ENCODE measurements at places on chromosomes 6 and 20. TPM values are rescaled to one million over a fixed set of nuclear protein-coding genes. Genes with fewer than 3 reads are reported as not detected.

- DNase-seq = peak; percentile 95
Measured at GRCh38 chr6:62285612-62286469, at the start of gene KHDRBS2. Gene KHDRBS2 (minus strand): TSS chr6:62286225.

DNA sequence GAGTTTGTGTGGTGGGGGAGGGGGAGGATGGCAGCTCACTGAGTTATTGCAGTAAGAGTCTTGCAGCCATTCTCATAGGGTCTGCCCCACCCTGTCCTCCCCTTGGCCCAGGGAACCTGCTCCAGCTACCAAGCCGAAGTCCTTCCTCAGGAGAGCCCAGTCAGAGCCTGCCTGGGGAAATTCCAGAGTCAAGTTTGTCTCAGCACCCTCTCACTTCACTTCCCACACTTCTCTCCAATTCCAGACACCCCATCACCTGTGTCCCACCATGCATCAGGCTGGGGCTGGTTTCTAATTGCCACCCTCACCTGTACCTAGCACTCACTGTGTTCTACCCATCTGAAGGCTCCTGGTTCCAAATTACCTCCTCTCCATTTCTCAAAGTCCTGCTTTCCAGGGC lies 10.3 kb upstream of the SLC22A16 start:
- no peak for DNase-seq

- DNase-seq = no peak
Measured at GRCh38 chr6:115358616-115359015, 702.1 kb downstream of the FRK start.

DNA sequence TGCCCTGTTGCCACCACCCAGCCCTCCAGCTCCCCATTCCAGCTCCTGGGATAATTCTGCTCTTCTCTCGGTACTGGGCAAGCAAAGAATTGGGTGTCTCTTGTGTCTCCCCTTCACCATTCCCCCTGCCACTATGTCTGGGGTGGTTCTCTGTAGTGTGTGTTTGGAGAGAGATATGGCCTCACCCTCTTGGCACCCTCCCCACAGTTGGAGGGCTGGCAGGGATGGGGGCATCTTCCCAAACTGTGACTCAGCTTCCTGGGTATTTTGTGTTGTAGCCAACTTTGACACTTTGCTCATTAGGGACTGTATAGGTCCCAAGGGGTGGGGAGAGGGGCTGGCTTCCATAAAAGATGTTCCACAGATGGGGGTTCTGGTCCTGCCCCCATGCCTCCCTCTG lies 1.7 kb downstream of the TNXB start:
- no peak for DNase-seq

GRCh38 chr6:155958550-155958949 lies 502.9 kb upstream of the NOX3 start:
- DNase-seq = no peak

- peak; percentile 91 for DNase-seq
Measured at GRCh38 chr6:29926413-29927274, 15.7 kb upstream of the HLA-A start.

The DOK5 gene
- total RNA-seq = 0.69 TPM

GRCh38 chr6:24492475-24492874 lies 2.3 kb upstream of the ALDH5A1 start:
- DNase-seq = no peak

DNA sequence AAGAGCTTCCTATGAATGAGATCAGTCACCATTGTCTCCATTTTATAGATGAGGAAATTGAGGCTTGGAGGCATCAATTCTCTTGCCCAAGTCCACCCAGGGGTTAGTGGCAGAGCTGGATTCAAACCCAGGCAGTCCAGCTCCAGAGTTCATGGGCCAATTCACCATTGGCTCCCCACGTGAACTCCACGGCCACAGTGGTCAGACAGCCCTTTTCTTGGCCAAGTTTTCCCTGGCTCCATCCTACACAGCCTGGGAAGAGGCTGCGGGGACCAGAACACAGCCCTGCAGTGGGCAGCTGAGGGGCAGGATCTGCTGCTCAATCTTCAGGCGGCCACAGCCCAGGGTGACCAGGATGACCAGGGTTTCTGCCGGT lies 20.5 kb downstream of the TGM2 start:
- DNase-seq = no peak

GRCh38 chr6:21001736-21002135 lies 467.5 kb downstream of the CDKAL1 start:
- no peak for DNase-seq

The VEGFA gene
- 231 TPM for total RNA-seq

- DNase-seq = no peak
Measured at GRCh38 chr6:127561660-127562059, 15.3 kb upstream of the C6orf58 start.

The NMBR gene
- not detected for total RNA-seq

The FNDC11 gene
- total RNA-seq = 0.32 TPM

The ID4 gene
- total RNA-seq = 35.2 TPM

DNA sequence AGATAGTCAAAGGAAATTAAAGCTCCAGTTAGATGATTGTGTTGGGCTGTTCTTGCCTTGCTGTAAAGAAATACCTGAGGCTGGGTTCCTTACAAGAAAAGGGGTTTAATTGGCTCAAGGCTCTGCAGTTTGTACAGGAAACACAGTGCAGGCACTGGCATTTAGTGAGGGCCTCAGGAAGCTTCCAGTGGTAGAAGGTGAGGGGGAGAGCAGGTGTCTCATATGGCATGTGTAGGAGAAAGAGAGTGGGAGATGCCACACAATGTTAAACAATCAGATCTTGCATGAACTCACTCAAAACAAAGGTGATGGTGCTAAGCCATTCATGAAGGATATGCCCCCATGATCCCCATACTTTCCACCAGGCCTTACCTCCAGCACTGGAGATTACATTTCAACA lies 493.5 kb upstream of the IMPG1 start:
- DNase-seq = no peak

DNA sequence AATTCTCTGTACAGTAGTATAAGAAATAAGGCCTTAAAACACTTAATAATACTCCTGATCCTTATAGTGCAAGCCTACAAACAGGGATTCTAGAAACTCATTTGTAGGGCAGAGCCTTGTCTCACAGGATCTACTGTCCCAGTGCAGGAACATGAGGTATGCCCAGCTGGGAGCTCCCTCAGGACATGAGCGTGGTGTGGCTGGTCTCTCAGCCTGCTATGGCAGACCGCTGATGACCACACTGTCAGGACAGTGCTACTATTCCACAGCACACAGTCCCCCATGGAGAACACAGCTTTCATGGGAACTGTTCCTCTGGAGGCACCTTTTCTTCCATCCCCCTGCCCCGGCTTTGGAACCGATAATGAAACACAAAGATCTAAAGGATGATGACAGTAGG lies 53.0 kb downstream of the SERAC1 start:
- DNase-seq = no peak

- no peak for DNase-seq
Measured at GRCh38 chr6:135880066-135880972, 28.8 kb downstream of the PDE7B start.

The CPXM1 gene
- 1.3 TPM for total RNA-seq

- DNase-seq = no peak
Measured at GRCh38 chr6:112058243-112059032, 4.5 kb downstream of the CCN6 start.

The HLA-DOA gene
- 25.2 TPM for total RNA-seq

All from upper lobe of right lung (tissue), 1 donor.